Activated T-cell treated with anti-CD3 and anti-CD28 coated beads, Interleukin-2, amount 50 U/mL, for 72 hours (primary cell): ENCODE measurements at places on chromosomes 16 and 17.
A peak's percentile ranks its signal among the peaks of the same experiment; 100 is the strongest.

DNA sequence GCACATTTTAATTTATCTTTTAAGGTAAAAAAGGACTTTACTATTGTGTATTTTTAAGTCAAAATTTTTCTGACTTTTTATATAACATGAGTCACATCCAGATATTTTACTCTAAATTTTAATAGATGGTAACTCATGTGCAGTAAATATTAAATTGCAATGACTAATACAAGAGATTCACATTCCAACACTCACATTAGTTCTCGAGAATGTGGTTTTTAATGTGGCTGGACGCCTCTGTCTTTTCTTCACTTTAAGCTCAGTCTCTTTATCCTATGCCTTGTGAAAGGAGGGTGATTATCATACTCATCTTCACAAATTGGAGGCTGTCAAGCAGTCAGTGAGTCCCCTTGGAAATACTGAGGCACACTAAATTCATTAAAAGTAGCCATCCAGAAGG, 315.6 kb downstream of the HS3ST3B1 start:
- peaks cover 3% of the 10 kb centered on the region for H3K36me3 ChIP-seq
- no peaks in the 10 kb centered on the region for H3K27me3 ChIP-seq
- DNase-seq: no peak
- no peaks in the 10 kb centered on the region for H3K4me1 ChIP-seq

DNA sequence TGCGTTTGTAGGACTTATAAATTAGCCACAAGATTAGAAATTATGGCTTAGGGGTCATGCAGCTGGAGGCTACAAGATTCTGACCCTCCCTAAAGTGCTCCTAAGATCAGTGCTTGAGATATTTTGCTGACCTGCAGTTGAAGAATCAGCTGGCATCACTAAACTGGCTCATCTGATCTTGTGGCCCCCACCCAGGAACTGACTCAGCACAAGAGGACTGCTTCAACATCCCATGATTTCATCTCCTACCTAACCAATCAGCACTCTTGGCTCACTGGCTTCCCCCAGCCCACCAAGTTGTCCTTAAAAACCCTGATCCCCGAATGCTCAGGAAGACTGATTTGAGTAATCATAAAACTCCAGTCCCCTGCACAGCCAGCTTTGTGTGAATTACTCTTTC, 86.4 kb upstream of the ERCC4 start:
- no peak overlapping the region for H3K4me3 ChIP-seq
- DNase-seq: no peak
- no peak overlapping the region for H3K27ac ChIP-seq

DNA sequence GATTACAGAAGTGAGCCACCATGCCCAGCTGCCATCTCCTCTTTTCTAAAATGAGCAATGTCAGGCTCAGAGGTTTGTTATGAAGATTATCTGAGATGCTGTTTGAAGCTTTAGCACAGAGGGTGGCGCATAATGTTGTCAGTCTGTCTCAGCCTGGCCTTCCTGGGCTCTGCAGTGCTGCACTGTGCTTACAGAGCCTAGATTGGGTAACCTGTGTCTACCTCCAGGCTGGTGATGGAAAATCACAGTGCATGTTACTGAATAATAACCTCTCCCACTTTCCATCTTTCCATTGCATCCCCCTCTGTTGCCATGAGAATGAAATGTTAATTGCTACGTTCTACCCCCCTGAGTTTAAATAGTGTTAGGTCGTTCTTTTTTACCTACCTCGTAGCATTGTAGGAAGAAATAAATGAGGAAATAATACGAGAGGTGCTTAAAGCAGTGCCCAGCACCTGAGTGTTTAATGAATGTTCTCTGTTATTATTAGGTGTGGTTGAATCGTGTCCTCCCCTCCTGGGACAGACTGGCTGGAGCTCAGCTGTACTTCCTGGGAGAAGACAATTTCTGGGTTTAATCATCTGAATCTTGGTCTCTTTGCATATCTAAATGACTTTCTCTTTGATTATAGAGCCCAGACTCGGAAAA, 6.2 kb downstream of the LDAF1 start:
- no peak for DNase-seq
- H3K27me3 ChIP-seq: no peaks in the 10 kb centered on the region
- H3K4me3 ChIP-seq: no peak overlapping the region
- no peaks in the 10 kb centered on the region for H3K36me3 ChIP-seq
- no peak overlapping the region for H3K27ac ChIP-seq
- H3K4me1 ChIP-seq: peaks cover 3% of the 10 kb centered on the region

- H3K36me3 ChIP-seq: peaks cover 2% of the 10 kb centered on the region
- H3K27me3 ChIP-seq: peaks cover 3% of the 10 kb centered on the region
- peak; percentile 89 for DNase-seq
- H3K4me1 ChIP-seq: peaks cover 44% of the 10 kb centered on the region
- peak overlapping the region; percentile 92 for H3K4me3 ChIP-seq
- H3K27ac ChIP-seq: peak overlapping the region; percentile 88
Measured at GRCh38 chr16:2842340-2843000, 12.4 kb downstream of the ZG16B start.

DNA sequence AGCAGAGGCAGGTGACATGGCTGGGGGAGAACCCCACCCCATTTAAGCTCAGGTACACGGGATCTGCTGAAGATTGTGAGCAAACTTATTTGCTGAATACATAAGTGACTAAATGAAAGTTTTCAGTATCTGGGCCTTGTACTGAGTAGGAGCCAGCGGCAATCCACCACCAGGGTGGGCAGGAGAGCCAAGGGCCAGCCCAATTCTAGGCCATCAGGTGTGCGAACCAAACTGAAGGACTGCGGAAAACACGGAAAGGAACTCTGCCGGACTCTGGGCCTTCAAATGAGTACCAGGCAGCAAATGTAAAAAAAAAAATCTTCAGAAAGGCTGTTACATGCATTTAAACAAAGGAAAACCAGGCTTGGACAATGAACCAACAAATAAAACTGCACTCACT, 19.7 kb downstream of the ARHGAP17 start:
- no peak for DNase-seq
- no peak overlapping the region for H3K4me3 ChIP-seq
- H3K4me1 ChIP-seq: peaks cover 82% of the 10 kb centered on the region
- no peak overlapping the region for H3K27ac ChIP-seq
- no peaks in the 10 kb centered on the region for H3K36me3 ChIP-seq

DNA sequence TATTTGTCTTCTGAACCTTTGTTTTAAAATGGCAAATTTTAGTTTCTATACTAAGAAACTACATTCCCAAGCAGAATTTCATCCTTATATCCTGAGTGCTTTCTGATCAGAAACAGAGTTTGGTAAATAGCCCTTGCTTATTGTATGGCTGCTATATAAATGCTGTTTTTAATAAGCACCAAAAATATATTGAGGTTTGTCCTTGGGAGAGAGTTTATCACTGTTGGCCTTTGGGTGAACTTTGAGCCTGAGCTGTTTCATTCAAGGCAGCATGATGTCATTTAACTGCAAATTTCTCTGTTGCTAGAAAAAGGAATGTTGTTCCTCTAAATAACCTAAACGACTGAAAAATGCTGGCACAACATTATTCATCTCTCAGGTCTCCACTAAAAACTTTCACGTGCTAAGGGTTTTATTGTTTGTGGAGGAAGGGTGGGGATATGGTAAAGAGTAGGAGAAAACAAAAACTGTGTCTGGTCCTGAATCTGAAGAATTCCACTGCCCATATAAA, 334.3 kb upstream of the TBX2 start:
- no peaks in the 10 kb centered on the region for H3K4me1 ChIP-seq
- no peaks in the 10 kb centered on the region for H3K27me3 ChIP-seq
- H3K36me3 ChIP-seq: no peaks in the 10 kb centered on the region

DNA sequence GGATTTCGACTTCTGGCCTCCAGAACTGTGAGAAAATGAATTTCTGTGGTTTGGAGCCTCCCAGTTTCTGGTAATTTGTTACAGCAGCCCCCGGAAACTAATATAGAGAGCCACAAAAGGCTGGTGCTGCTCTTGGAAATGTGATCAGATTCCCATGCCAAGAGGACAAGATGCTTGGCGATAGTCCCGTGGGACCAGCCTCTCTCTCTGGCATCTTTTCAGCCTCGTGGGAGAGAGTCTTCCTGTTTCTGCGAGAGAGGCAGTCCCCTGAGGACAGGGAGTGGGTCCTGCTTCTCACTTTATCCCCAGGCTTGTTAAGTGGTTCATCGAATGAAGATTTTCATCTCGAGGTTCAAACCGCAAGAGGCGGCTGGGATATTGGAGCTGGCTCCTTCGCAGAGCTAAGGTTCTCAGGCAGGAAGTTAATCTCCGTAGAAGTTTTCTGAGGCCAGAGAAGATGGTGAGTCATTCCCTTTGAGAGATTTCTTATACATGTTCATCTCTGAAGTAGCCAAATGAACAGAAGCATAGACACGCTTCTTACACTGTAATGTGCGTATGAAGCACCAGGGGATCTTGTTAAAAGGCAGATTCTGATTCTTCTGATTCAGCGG, 211.6 kb upstream of the SDK2 start:
- DNase-seq: no peak
- no peaks in the 10 kb centered on the region for H3K36me3 ChIP-seq
- H3K4me3 ChIP-seq: no peak overlapping the region
- H3K27ac ChIP-seq: no peak overlapping the region

GRCh38 chr16:87178977-87179376, 138.2 kb downstream of the C16orf95 start:
- peaks cover 8% of the 10 kb centered on the region for H3K27me3 ChIP-seq
- no peak for DNase-seq
- H3K4me3 ChIP-seq: no peak overlapping the region
- no peaks in the 10 kb centered on the region for H3K4me1 ChIP-seq
- H3K27ac ChIP-seq: no peak overlapping the region

GRCh38 chr17:15119968-15120367, 145.2 kb downstream of the PMP22 start:
- H3K27me3 ChIP-seq: no peaks in the 10 kb centered on the region
- DNase-seq: no peak
- H3K27ac ChIP-seq: no peak overlapping the region
- H3K4me3 ChIP-seq: no peak overlapping the region
- H3K36me3 ChIP-seq: peaks cover 4% of the 10 kb centered on the region

- H3K27ac ChIP-seq: no peak overlapping the region
- H3K4me3 ChIP-seq: no peak overlapping the region
- no peaks in the 10 kb centered on the region for H3K27me3 ChIP-seq
Measured at GRCh38 chr17:76479515-76480060, 12.2 kb downstream of the AANAT start.

- no peaks in the 10 kb centered on the region for H3K36me3 ChIP-seq
- H3K27ac ChIP-seq: peak overlapping the region; percentile 88
- peaks cover 99% of the 10 kb centered on the region for H3K27me3 ChIP-seq
- H3K4me3 ChIP-seq: peak overlapping the region; percentile 81
- no peak for DNase-seq
Measured at GRCh38 chr17:48723423-48724250, 652 bp downstream of the PRAC2 start.

GRCh38 chr17:72591289-72592241, 470.7 kb downstream of the SOX9 start:
- H3K36me3 ChIP-seq: no peaks in the 10 kb centered on the region
- H3K27ac ChIP-seq: peak overlapping the region; percentile 78
- H3K4me3 ChIP-seq: peak overlapping the region; percentile 96
- peaks cover 36% of the 10 kb centered on the region for H3K4me1 ChIP-seq
- peaks cover 77% of the 10 kb centered on the region for H3K27me3 ChIP-seq

DNA sequence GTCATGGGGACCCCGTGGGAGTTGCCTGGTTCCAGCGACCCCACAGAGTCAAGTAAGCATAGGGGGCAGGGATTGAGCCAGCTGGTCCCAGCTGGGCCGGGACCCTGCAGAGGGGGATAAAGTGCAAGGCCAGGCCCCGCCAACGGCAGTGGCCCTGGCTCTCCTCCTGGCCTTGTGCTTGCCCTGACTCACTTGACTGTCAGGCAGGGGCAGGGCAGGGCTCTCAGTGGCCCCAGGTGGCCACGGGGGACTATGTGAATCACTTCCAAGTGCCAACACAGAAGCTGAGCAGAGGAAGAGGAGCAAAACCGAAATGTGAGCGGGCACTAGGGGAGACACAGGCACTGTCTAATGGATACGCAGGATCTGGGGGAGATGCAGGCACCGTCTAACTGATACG, 21.6 kb upstream of the NCBP3 start:
- no peaks in the 10 kb centered on the region for H3K27me3 ChIP-seq
- H3K27ac ChIP-seq: no peak overlapping the region
- no peaks in the 10 kb centered on the region for H3K36me3 ChIP-seq
- H3K4me3 ChIP-seq: no peak overlapping the region
- no peak for DNase-seq
- H3K4me1 ChIP-seq: no peaks in the 10 kb centered on the region

GRCh38 chr16:22284637-22285036, 12.6 kb upstream of the POLR3E start:
- H3K4me1 ChIP-seq: no peaks in the 10 kb centered on the region
- H3K4me3 ChIP-seq: no peak overlapping the region
- H3K36me3 ChIP-seq: peaks cover 4% of the 10 kb centered on the region
- no peak overlapping the region for H3K27ac ChIP-seq
- no peaks in the 10 kb centered on the region for H3K27me3 ChIP-seq

GRCh38 chr17:77107506-77108433, 33.0 kb upstream of the SEC14L1 start:
- no peaks in the 10 kb centered on the region for H3K27me3 ChIP-seq
- H3K36me3 ChIP-seq: no peaks in the 10 kb centered on the region
- peaks cover 35% of the 10 kb centered on the region for H3K4me1 ChIP-seq
- peak overlapping the region; percentile 55 for H3K27ac ChIP-seq

GRCh38 chr17:16853661-16854320, 118.1 kb downstream of the TNFRSF13B start:
- H3K36me3 ChIP-seq: no peaks in the 10 kb centered on the region
- DNase-seq: no peak
- no peaks in the 10 kb centered on the region for H3K4me1 ChIP-seq
- no peak overlapping the region for H3K27ac ChIP-seq

DNA sequence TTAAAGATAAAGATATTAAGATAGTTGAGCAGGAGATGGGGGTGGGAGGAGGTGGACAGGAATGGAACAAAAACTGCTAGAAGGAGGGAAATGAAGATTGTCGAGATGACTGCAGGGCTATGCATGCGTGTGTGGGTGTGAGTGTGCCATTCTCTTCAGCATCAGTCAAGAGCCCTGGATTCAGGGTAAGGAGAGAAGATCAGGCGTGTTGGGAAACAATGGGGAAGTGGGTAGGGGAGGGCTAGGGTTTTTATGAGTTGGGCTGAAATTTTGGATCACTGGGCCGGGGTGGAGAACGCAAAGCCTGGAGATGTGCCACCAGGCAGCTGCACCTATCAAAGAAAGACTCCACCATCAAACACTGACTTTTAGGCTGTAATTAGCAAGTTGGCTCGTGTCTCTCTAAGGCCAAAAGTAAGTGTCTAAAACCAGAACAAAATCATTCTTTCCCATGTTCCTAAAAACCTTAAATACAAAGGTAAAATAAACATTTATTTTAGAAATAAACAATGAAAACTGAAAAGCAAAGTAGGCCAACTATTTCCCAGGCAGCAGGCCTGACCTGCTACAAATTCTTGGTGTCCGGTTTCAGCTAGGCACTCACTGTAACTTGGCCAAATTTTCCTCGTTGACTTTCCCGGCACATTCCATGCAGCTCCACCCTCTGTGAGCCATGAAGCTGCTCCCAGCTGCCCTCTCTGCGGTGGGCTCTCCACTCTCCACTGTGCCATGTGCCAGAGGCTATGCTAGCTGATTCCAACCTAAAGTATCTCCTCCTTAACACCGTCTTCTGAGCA, 4.2 kb downstream of the CDRT4 start:
- H3K27me3 ChIP-seq: no peaks in the 10 kb centered on the region
- DNase-seq: no peak
